ENCODE measurements at places on chromosomes 2 and 18.
A peak's percentile ranks its signal among the peaks of the same experiment; 100 is the strongest.

- DNase-seq, result no peak
Observed at GRCh38 chr2:165420231-165420630, 49.3 kb upstream of the CSRNP3 start.

DNA sequence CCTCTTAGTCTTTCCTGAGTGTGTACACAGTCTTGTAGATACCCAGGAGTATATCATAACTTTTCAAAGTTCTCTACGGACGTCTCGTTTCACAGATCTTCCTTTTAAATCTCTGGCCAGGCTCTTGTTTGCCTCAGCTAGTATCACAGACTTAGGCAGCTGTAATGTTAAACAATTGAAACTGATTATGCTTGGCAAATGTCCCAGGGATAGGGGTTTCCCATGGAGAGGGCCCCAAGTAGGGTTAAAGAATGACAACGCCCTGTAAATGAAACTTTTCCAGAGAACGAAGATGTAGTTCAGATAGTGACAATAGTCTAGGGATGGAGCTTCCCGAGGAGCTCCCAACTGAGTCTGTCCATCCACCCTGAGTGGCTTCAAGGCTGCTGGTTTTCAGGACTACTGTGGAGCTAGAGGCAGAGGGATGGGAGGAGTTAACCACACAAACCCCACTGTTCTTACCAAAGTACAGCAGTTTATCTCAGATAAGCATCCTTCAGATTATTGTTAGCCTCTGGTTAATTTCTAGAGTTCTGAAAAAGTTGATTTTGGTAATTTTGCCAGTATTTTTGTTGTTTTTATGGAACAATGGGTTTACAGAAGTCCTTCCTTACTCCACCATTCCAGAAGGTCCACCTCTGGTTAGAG is 9.1 kb downstream of the NEURL3 start:
- no peak for DNase-seq

DNA sequence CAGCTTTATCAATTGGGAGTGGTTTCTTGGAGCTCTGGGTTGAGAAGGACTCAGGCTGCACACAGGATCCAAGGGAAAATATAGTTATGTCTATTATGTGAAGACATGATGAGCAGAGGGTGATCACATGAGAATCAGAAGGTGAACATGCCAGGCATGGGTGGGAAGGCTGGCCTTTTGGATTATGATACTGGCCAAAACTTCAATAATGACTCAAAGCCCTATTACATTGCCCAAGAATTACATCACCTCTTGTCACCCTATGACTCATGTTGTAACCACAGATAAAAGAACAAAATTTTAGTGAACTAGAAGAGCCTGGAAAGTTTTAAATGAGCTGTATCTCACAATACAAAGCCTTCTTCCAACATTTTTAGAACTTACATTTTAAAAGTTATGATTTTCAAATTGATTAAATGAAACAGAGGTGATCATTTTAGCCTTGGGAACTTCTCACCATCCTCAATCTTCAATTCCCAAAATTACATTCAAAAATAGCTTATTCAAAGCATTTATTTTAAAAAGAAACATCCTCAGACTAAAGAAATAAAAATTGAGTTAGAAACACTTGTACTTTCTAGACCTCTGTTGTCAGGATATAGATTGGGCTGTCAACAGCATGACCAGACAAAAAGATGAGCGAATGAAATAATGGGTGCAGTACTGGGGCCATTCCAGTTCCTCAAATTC is 428.3 kb downstream of the MBD2 start:
- DNase-seq, result peak; percentile 80

DNA sequence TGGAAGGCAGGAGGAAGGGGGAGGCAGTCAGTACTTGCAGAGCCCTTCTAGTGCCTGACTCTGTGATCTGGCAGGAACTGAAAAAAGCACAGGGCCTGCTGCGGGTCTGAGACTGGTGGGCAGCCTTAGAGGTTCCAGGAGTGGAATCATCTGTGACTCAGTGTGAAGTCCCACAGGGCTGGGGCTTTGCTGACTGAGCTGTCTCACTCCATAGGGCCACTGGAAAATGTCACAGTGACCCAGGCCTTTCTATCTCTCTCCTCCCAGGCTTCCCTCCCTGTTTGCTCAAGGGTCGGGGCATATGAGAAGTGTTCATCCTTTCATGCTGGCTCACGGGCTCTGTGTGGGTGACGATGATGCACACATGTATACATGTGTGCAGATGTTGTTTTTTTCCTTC is 47.1 kb upstream of the ZFP36L2 start:
- peak; percentile 62 for DNase-seq

- DNase-seq, result no peak
Observed at GRCh38 chr18:47901624-47902362, 28.7 kb downstream of the SMAD2 start.

DNA sequence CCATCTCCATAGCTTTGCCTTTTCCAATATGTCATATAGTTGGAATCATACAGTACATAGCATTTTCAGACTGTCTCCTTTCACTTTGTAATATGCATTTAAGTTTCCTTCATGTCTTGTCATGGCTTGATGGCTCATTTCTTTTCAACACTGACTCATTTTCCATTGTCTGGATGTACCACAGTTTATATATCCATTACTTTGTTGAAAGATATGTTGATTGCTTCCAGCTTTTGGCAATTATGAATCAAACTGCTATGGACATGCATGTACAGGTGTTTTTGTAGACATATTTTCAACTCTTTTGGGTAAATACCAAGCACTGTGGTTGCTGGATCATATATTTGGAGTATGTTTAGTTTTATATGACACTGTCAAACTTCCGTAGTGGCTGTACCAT is 26.3 kb downstream of the ACSL3 start:
- no peak for DNase-seq

GRCh38 chr2:85152895-85153294 is 19.7 kb downstream of the TCF7L1 start:
- no peak for DNase-seq

GRCh38 chr18:9348079-9348671 is 13.6 kb downstream of the TWSG1 start:
- DNase-seq, result peak; percentile 22

DNA sequence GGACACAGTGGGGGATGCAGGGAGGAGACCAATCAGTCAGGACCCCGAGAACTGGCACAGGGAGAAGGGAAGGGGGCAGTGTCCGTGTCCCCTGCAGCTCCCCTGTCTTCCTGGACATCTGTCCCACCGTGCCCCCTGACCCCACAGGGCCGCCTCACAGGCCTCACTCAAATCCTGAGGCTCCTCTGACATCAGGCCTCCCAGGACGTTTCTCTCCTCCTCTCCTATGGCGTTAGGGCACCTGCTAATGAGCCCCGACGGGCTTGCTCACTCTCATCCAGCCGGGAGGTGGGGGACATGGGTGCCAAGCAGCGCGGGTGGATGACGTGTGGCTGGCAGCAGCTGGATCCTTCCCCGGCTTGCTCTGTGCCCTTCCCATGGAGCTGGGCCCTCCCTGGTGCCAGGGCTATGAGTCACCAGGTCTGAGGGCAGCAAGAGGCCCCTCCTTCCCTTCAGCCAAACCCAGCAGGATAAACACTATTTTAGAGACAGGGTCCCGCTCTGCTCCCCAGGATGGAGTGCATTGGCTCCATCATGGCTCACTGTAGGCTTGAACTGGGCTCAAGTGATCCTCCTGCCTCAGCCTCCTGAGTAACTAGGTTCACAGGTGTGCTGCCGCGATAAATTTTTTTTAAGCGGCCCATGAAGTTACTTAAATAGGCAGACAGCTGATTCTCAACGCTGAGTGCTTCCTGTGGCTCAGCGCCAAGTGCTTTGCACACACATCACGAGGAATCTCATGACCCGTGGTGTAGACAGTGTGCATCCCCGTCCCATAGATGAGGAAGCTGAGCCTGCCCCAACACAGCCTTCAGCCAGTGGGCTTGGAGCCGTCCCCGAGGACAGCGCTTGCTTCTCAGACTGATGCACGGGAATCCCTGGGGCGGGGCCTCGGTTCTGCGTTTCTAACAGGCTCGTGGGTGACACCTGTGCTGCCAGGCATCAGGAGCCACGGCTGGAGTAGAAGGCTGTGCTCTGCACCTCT is 64.5 kb upstream of the HDAC4 start:
- peak; percentile 59 for DNase-seq

Data from AG08395 (cell line).